Activated T-helper 2 cell treated with anti-CD3 and anti-CD28 coated beads, Interferon-gamma antibody, Interleukin-2, Interleukin-4, amounts not matched to agents 10 μg/mL and 5 μg/mL and 100 μg/mL, durations not matched to agents 14 hours and 24 hours and 36 hours (primary cell): ENCODE measurements at places on chromosomes 6 and 20.

- no peak overlapping the region for H3K4me3 ChIP-seq
- peaks cover 24% of the 10 kb centered on the region for H3K27me3 ChIP-seq
- no peak for DNase-seq
Measured at GRCh38 chr6:168105813-168106632, 27.0 kb upstream of the FRMD1 start.

DNA sequence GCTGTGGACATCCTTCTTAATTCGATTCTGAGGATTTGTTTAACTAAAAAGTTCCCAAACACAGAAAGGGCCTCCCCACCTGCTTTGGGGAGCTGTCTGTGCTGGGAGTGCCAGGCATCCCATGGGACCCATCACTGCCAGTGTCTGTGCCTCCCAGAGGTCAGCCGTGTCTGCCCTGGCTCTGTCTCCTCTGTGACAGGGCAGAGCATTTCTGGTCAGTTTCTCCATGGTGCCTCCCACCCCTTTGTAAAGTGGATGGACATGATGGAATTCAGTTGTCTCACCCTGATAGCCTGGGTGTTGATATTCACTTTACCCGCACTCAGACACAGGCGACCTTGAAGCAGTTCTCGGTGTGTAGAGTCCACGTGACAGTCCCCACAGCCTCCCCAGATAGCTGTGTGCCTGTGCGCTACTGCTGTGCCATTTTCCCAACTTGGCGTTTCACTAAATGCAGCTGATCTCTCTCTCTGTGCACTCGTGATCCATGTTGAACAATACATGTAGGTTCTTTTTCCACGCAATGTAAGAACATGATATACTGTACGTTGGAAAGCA lies 70.5 kb downstream of the CDS2 start:
- H3K4me3 ChIP-seq = no peak overlapping the region
- no peak for DNase-seq
- H3K36me3 ChIP-seq = peaks cover 18% of the 10 kb centered on the region
- no peaks in the 10 kb centered on the region for H3K27me3 ChIP-seq

DNA sequence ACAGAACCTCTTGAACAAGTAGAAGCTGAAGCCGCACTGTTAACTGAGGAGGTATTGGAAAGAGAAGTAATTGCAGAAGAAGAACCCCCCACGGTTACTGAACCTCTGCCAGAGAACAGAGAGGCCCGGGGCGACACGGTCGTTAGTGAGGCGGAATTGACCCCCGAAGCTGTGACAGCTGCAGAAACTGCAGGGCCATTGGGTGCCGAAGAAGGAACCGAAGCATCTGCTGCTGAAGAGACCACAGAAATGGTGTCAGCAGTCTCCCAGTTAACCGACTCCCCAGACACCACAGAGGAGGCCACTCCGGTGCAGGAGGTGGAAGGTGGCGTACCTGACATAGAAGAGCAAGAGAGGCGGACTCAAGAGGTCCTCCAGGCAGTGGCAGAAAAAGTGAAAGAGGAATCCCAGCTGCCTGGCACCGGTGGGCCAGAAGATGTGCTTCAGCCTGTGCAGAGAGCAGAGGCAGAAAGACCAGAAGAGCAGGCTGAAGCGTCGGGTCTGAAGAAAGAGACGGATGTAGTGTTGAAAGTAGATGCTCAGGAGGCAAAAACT lies 40.1 kb downstream of the ZBTB2 start:
- peaks cover 3% of the 10 kb centered on the region for H3K4me1 ChIP-seq
- H3K27me3 ChIP-seq = no peaks in the 10 kb centered on the region
- no peak overlapping the region for H3K4me3 ChIP-seq
- peaks cover 4% of the 10 kb centered on the region for H3K36me3 ChIP-seq
- no peak for DNase-seq
- no peak overlapping the region for H3K27ac ChIP-seq

- no peaks in the 10 kb centered on the region for H3K4me1 ChIP-seq
- H3K27ac ChIP-seq = no peak overlapping the region
- no peaks in the 10 kb centered on the region for H3K36me3 ChIP-seq
- no peaks in the 10 kb centered on the region for H3K27me3 ChIP-seq
- no peak for DNase-seq
- no peak overlapping the region for H3K4me3 ChIP-seq
Measured at GRCh38 chr6:46863791-46864190, 57.9 kb downstream of the ADGRF5 start.

DNA sequence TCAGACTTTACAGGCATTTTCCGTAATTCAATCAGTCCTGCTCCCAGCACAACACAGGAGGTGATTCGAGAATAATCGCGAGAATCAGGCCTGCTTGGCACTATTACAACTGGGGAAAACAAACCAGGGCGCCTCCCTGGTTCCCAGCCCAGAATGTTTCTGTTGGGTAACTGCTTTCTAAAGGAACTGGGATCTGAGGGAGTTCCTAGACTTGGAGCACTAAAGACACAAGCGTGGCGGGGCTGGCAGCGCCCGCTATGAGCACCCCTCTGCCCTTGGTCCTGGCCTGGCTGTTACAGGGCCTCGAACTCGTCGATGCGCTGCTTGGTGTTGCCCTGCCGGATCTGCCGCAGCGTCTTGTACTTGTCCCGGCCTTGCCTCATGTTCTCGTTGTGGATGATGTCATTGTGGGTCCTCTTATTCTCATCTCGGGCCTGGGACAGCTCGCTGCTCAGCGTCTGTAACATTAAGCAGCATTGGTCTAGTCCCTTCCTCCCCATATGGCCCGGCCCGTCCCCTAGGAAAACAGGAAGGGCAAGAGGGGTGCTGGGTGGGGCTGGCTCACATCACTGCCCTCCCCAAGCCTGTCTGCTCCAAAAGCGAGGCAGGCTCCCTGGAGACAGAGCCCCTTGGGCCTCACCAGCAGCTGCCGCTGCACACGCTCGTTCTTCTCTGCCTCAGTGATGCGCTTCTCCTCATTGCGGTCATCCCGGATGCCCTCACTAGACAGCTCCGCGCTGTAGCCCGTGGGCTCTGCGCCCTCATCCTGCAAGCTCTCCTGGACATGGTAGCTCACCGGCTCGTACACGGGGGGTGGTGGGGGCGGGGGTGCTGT lies 52.3 kb downstream of the EZR start:
- H3K4me3 ChIP-seq = no peak overlapping the region
- no peak for DNase-seq
- H3K27ac ChIP-seq = peak overlapping the region; percentile 68

GRCh38 chr6:164025180-164025579 lies 610.7 kb downstream of the QKI start:
- H3K27me3 ChIP-seq = no peaks in the 10 kb centered on the region
- no peaks in the 10 kb centered on the region for H3K4me1 ChIP-seq
- H3K36me3 ChIP-seq = no peaks in the 10 kb centered on the region

DNA sequence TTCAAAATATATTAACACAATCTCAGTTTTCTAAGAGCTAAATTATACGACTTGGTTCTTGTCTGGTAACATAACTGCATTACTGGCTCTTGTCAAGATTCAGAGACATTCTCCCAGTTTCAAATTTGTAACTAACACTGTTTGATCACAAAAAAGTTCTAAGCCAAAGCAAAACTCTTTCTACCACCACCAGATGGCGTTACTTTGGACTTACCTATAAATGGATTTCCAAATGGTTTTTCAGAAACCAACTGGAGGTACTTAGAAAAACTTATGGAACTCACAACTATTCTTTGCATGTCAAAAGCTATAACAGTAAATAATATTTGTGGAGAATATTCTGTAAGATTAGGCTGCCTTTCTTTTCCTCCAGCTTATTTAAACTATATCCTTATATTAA lies 34.2 kb upstream of the GFRAL start:
- H3K27ac ChIP-seq = no peak overlapping the region
- DNase-seq = no peak
- H3K4me3 ChIP-seq = no peak overlapping the region
- H3K36me3 ChIP-seq = no peaks in the 10 kb centered on the region
- H3K27me3 ChIP-seq = no peaks in the 10 kb centered on the region
- H3K4me1 ChIP-seq = no peaks in the 10 kb centered on the region

GRCh38 chr20:36157610-36158009 lies 3.1 kb downstream of the EPB41L1 start:
- peaks cover 2% of the 10 kb centered on the region for H3K4me1 ChIP-seq
- no peak overlapping the region for H3K27ac ChIP-seq
- H3K36me3 ChIP-seq = no peaks in the 10 kb centered on the region
- DNase-seq = no peak
- H3K4me3 ChIP-seq = no peak overlapping the region
- peaks cover 33% of the 10 kb centered on the region for H3K27me3 ChIP-seq

GRCh38 chr20:62875419-62876361 lies 14.1 kb upstream of the TCFL5 start:
- peak overlapping the region; percentile 2 for H3K27ac ChIP-seq
- DNase-seq = no peak
- no peak overlapping the region for H3K4me3 ChIP-seq
- peaks cover 10% of the 10 kb centered on the region for H3K4me1 ChIP-seq
- H3K36me3 ChIP-seq = no peaks in the 10 kb centered on the region
- H3K27me3 ChIP-seq = peaks cover 2% of the 10 kb centered on the region

DNA sequence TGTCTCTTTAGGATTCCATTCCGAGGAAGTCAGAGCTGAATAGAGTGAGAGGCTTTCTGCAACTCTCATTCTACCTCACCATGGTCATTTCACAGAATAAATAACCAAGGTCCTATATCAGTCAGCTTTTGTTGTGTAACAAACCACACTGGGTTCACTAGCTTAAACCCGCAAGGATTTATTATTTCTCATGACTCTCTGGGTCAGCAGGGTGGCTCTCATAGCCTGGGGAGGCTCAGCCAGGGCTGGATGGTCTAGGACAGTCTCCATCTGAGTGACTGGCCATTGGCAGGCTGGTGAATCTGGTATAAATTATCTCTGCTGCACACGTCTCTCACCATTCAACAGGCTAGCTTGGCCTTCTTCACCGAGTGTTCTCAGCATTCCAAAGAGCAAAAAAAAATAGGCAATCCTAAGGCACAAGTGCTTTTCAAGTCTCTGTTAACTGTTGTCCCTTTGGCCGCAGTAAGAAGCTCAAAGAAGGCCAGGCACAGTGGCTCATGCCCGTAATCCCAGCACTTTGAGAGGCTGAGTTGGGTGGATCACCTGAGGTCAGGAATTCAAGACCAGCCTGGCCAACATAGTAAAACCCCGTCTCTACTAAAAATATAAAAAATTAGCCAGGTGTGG lies 39.7 kb downstream of the ISM1 start:
- no peak for DNase-seq
- peaks cover 11% of the 10 kb centered on the region for H3K4me1 ChIP-seq
- H3K27me3 ChIP-seq = no peaks in the 10 kb centered on the region
- H3K36me3 ChIP-seq = no peaks in the 10 kb centered on the region
- H3K27ac ChIP-seq = no peak overlapping the region

DNA sequence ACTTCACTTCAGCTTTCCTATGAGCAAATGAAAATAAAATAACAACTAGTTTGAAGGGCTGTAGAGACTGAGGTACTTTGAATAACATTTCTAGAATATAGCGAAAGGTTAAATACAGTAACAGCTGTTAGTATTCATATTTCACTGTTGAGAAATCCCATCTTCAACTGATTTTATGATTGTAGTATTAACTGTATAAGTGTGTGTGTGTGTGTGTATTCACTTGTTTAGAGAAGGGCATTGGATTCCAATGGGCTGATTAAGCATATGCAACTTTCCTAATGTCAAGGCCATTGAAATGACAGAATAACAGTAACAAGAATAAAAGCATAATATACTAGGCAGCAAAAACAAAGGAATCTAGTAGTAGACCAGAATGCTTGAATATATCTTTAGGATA lies 957.5 kb upstream of the EPHA7 start:
- no peak overlapping the region for H3K4me3 ChIP-seq
- no peak overlapping the region for H3K27ac ChIP-seq
- H3K4me1 ChIP-seq = no peaks in the 10 kb centered on the region
- H3K36me3 ChIP-seq = no peaks in the 10 kb centered on the region
- no peak for DNase-seq

DNA sequence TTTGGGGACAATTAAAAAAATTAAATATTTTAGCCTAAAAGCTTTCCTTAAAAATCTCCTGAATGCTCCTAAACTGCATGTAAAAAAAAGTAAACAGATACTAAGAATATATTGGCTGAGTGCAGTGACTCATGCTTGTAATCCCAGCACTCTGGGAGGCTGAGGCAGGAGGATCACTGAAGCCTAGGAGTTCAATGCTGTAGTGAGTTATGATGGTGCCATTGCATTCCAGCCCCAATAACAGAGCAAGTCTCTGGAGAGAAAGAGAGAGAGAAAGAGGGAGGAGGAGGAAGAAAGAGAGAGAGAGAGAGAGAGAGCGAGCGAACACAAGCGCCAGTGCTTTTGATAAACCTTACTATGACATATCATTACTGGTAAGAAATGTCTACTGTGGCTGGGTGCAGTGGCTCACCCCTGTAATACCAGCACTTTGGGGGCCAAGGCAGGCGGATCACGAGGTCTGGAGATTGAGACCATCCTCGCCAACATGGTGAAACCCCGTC lies 58.8 kb downstream of the FKBP5 start:
- no peaks in the 10 kb centered on the region for H3K27me3 ChIP-seq
- H3K4me1 ChIP-seq = peaks cover 8% of the 10 kb centered on the region
- no peak overlapping the region for H3K4me3 ChIP-seq
- no peak for DNase-seq

DNA sequence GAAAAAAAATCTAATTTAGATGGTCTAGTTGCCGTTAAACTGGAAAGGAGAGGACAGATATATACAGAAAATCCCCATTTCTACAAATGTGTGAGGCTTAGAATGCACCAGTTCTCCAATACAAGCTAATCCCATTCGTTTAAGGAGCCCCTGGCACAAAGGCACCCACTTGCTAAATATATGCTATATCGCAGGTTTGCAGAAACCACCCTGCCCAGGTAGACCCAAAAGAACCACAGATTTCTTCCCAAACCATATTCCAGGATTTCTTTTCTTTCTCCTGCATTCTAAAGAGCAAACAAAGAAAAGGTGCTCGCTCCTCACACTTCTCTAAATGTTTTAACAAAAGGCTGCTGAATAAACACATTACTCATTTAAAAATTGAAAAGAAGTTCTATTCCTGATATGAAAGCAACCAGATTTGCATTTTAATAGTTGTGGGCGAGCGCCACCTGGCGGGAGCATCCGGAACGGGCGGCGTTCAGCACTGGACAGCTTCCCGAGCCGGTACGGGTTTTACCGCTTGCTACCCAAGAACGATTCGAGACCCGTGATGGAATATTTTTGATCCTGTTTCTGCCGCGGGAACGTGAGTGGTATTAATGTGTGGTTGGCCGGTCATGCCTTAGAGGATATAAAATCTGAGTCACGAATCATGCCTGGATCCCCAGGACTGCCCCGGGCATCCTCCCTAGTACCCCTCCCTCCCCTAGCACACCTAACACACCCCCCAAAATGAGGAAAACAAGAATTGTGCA lies 2.1 kb downstream of the PTPRT start:
- peaks cover 2% of the 10 kb centered on the region for H3K4me1 ChIP-seq
- peak; percentile 53 for DNase-seq
- no peak overlapping the region for H3K27ac ChIP-seq
- H3K36me3 ChIP-seq = no peaks in the 10 kb centered on the region

DNA sequence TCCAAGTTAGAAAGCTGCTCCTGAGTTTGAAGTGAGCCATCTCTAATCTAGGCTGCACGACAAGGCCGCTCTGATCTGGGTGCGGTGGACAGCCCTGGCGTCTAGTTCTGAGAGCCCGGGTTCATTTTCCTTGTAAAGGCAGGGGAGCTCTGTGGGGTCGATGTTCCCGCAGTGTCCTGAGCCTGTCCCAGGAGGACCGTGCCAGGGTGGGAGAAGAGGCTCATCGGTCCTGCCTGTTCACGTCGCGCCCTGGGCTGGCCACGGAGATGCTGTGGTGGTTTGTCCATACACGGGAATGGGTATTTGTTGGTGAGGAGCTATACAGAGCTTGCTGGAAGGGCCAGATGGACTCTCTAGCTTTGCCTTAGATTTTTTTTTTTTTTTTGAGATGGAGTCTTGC lies 27.0 kb downstream of the PSMG4 start:
- no peaks in the 10 kb centered on the region for H3K4me1 ChIP-seq
- no peaks in the 10 kb centered on the region for H3K27me3 ChIP-seq
- H3K27ac ChIP-seq = no peak overlapping the region
- no peak overlapping the region for H3K4me3 ChIP-seq
